ENCODE measurements at places on chromosomes 6 and 20.

GRCh38 chr6:1595271-1596087 lies 14.2 kb upstream of the FOXC1 start:
- DNase-seq: no peak

- no peak for DNase-seq
These were observed 83.5 kb upstream of the TMEM181 start for GRCh38 chr6:158476389-158476788.

DNA sequence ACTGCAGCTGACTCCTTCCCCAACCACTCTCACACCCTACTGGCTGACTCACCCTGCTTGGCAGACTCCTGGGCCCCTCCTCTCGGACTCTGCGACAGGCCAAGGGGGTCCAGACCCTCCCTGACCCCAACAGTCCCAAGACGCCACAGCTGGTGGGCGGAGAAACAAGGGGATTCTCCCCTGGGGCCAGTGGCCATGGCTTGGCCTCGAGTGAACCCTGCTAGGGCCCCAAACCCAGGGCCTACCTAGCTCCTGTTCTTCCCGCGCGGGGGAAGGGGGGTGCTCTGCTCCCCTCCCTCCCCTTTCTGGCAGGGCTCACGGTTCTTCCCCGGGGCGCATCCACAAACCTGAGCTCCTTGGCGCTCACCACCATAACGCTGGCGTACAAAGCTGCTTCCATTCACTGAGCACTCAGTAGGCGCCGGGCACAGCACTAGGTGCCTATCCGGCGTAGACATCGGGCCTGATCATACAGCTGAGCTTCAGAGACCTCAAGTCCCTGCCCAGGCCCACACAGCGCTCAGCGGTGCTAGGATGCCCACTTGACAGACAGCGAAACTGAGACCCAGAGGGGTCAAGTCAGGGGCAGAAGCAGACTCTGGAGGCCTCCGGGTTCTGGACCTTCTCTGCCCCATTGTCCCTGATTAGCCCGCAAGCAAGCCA lies 597 bp downstream of the ADA start:
- peak; percentile 55 for DNase-seq

DNA sequence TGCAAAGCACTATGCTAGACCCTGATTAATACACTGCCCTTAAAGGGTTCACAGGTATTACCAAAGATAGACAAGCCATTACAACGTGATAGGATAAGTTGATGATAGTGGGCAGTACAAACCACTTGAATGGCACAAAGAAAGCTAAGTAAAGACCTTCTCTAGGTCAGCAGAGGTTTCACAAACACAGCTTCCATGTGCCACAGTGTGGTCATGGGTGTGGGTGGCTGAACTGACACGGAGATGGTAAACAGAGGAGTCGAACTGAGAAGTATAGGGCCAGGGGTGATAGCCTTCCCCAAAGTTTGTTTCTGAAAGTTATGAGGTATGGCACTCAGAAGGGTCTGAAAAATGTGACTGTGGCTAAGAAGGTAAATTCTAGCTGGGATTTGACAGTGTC lies 4.3 kb downstream of the ZBTB9 start:
- DNase-seq: no peak

- DNase-seq: no peak
These were observed at the start of gene HMGCLL1 for GRCh38 chr6:55578537-55579363. HMGCLL1 (minus strand) TSS chr6:55579192; CDS start chr6:55579055, 137 bp downstream.

DNA sequence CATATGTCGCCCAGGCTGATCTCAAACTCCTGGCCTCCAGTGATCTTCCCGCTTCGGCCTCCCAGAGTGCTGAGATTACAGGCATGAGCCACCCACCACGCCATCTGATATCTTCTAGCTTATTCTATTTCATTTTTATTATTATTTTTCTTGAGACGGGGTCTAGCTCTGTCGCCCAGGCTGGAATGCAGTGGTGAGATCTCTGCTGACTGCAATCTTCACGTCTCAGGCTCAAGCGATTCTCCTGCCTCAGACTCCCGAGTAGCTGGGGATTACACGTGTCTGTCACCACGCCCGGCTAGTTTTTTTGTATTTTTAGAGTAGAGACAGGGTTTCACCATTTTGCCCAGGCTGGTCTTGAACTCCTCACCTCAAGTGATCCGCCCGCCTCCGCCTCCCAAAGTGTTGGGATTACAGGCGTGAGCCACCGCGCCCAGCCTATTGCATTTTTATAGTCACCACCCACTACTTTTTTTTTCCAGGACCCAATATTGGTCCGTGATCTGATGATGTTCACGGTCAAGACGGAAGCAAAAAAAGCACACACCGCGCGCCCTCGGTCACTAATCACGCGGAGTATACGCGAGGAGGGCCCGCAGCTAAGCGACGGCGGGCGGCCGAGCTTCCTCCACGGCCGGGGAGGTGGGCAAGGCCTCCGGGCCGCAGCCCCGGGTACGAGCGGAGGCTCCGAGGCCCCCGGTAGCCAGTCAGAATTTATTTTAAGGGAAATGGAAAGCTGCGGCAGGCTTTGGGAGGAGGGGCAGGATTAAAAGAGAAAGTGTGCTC lies 1.1 kb upstream of the LSM14B start:
- DNase-seq: no peak

DNA sequence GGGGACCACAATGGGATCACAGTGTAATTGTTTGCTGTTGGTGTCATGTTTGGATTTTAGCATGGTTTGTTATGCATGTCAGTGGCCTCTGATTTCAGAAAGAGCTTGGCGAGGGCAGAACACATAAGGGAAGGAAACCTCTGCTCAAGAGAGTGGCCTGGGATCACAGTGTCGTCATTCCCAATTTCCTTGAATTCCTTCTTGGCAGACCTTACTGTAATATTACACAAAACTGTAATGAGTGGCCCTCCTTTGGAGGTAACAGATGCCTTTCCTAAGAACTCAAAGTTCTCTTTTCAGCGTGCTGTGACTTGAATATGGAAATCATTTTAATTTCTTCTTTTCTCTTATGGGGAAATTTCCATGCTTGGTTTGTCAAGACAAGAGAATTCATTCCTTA lies 46.9 kb downstream of the JAG1 start:
- no peak for DNase-seq

GRCh38 chr6:43584892-43585570 lies 9.0 kb downstream of the POLH start:
- no peak for DNase-seq

DNA sequence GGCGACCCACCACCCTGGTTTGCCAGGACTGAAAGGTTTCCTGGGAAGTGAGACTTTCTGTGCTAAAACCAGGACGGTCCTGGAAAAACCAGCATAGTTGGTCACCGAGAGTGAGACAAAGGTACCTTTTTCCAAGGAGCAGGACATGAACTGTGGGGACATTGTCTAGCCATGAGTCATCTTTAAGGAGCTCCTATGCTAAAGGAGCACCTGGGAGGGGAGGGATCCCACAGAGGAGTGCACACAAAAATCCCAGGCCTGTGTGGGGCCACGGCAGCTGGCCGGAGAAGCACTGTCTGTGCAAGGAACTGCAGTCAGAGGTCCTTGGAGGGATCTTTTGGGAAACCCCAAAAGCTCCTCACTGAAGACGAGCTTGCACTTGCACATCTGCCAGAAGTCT lies 109.1 kb upstream of the PLEKHG1 start:
- DNase-seq: no peak

DNA sequence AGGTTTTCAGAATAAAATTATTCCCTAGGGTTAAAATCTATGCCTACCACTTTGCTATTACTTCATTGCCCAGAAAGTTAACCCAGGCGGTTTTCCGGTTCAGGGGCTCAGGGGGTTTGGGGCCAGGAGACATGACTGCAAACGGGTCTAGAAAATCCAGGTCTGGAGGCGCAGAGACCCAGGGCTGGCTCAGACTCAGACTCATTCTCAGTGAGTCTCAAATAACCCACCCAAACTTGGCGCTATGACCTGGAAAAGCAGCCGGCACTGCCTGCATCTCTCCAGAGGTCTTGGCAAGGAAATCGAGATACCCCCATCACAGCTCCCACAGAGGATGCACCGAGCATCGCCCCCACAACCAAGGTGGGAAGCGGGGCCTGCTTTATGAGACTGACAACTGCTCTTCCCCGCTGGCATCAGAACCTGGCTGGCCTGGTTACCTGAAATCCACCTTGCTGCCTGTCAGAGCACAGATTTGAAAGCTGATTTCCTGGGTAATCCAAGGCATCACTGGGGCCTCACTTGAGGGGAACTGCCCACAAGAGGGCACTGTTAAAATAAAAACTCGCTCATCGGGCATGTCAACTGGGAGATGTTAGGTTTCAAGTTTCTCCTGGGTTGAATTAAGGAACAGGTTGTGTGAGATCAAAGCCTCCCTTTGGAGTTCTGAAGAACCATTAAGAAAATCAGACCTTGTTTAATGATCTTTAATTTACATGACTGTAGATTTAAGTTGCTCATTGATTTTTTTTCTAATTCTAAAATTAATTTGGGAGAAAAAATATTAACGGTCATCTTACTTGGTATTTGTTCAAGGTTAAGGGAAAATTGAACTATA lies 55.1 kb downstream of the KIF16B start:
- DNase-seq: peak; percentile 46

DNA sequence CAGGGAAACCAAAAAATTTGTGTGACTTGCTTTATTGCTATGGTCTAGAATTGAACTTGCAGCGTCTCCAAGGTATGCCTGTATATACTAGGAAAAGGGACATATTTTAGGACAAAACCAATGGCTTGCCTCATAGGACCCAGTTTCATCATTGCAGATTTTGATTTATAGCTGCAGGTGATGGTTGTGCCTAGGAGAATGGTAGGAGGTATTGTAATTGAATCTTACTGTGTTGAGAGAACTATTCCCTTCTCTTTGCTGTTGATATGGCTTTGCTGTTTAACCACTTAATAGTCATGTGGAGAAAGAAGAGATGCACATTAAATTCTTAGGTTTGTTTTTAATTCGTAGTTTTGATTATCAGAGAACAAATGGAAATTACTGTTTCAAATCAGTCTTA lies 16.4 kb downstream of the DSTN start:
- no peak for DNase-seq

DNA sequence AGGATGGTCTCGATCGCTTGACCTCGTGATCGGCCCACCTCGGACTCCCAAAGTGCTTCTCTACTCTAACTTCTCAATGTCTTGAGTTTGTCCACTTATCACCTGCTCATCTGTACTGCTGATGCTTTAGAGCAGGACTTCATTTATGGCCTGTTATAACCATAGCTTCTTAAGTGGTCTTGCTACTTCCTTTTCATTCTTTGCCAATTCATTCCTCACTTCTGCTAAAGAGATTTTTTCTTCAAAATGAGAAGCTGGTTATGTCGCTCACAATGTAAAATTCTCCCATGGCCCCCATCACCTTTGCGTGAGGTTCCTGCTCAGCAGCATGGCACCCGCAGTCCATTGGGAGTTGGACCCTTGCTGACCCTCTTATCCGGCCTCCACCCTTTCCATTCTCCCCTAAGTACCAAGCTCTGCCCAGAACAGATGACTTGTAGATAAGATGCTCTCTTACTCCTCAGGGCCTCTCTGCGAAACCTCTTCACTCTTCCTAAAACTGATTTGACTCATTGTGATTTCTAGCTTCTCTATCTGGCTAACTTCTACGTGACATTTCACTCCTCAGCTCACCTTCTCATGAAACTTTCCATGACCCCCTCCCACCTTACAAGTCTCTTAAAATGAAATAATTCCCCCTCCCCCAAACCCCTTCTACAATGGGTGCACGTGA lies 13.9 kb upstream of the CD164 start:
- no peak for DNase-seq

- no peak for DNase-seq
These were observed 228.5 kb downstream of the SLC24A3 start for GRCh38 chr20:19440660-19441527.

- DNase-seq: no peak
These were observed 126.6 kb upstream of the CCDC28A start for GRCh38 chr6:138647006-138647405.

DNA sequence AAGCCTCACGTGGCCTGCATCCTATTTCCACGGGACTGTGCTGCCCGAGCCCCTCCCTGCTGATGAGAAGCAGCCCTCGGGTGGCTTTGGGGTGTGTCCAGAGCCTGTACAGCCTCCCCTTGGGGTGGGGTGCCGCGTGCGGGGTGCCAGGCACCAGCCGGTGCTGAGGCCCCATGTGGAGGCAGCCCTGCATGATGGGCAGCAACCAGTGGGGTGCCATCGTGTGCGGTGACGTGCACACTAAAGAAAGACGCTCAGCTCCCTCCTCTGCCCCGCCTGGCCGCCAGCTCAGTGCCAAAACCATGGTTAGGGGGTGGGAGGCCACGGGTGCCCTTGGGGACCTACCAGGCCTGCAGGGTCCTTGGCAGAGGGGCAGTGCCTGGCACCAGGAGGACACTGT lies 26.2 kb downstream of the NTSR1 start:
- peak; percentile 90 for DNase-seq

- DNase-seq: no peak
These were observed 92.6 kb upstream of the PREP start for GRCh38 chr6:105495515-105495914.

- DNase-seq: no peak
These were observed 214.4 kb downstream of the RNF144B start for GRCh38 chr6:18601516-18602020.

DNA sequence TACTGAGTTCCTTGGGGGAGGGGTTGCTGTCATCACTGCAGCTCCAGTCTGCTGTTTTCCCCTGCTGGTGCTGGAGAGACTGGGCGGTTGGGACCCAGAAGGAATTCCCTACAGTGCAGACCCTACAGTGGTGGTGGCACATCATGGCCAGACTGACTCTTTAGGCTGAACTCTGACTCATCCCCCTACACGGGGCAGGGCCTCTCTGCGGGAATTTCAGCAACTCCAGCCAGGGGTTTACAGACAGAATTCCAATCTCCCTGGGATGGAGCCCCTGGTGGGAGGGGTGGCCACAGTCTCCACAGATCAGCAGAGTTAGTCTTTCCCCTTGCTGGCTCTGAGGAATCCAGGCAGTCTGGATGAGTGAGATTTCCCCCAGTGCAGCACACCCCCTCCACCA lies 46.9 kb upstream of the MAPK13 start:
- DNase-seq: no peak

- DNase-seq: no peak
These were observed 48.9 kb downstream of the ME1 start for GRCh38 chr6:83381949-83382348.

- no peak for DNase-seq
These were observed 209.8 kb downstream of the ZMYND8 start for GRCh38 chr20:47146686-47147085.

DNA sequence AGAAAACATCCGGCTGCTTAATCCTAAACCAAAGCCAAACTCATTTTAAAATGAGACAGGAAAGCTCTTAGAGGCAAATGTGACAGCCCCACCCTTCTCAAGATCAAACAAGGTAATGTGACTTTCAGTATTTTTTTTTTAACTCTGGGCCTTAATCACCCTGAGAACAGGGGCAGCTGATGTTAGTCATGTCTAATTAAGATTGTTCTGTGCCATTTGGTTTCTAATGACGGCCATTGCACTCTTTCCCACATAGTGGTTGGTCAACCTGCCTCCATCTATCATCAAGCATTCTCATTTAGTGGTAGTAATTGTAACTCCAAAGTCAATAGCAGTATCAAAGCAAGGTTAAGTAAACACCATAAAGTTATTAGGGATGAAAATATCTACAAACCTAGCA lies 191.6 kb upstream of the EXOC2 start:
- no peak for DNase-seq

DNA sequence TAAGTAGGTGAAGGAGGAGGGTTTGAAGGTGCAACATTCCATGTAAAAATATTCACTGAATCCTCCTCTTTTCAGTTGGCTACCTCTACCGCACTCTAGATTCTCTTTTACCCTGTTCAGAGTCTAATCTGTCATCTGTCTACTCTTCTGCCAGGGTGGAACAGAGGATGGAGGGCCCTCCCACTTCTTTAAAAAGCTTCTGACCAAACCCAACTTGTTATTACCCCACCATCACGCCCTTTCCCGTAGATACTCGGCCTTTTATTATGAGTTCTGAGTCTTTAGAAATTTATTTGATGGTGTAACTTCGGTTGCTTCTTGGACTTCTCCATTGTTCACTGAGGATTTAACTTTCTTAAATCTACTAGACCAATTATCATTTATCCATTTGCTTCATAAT lies 11.7 kb downstream of the STX11 start:
- DNase-seq: no peak

Data from NB4 (cell line).